GDM1 (cell line): ENCODE measurements at places on chromosomes 6 and 20.
A peak's percentile ranks its signal among the peaks of the same experiment; 100 is the strongest.

GRCh38 chr6:148855744-148856143 lies 108.9 kb downstream of the UST start:
- DNase-seq = no peak

DNA sequence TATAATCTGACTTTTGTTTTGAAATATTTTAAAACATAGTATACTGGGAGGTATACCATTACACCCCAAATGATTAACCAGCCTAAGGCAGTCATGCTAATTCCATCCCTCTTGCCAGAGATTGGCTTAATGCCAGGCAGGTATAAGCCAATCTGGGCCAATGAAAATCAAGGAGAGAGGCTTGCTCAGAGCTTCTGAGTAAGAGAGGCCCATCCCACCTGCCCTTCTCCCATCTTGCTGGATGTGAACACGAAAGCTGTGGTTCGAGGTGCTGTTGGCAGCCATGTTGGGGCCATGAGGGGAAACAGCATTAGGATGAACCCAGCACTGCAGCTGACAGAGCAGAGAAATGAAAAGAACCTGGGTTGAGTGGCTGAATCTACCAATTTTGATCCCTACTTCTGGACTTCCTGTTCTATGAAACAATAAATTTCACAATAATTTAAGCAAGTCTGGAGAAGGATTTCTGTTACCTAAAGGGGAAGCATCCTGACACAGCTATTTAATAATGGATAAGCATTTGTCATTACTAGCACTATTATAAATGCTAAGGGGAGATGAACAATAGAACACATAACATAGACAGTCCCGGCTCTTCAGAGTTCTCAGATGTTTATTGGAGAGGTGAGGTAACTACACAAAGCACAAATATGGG lies 152.3 kb downstream of the CDC5L start:
- DNase-seq = no peak

DNA sequence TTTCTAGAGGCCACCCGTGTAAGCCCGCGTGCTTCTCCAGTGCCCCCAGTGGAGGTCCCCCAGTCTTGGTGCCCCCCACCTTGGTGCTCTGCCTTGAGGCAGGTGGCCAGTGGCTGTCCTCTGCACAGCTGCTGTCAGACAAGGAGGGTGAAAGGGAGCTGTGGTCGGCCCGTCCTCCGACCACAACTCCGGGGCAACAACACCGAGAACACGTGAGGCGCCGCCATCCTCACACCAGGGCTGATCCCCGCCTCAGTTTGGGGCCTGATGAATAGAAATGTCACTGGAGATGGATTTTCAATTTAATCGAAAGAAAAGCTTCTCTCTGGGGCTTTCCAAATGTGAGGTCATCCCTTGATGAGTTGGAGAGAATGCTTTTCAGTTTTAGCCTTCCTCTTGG lies 304.6 kb downstream of the CDH4 start:
- DNase-seq = no peak

DNA sequence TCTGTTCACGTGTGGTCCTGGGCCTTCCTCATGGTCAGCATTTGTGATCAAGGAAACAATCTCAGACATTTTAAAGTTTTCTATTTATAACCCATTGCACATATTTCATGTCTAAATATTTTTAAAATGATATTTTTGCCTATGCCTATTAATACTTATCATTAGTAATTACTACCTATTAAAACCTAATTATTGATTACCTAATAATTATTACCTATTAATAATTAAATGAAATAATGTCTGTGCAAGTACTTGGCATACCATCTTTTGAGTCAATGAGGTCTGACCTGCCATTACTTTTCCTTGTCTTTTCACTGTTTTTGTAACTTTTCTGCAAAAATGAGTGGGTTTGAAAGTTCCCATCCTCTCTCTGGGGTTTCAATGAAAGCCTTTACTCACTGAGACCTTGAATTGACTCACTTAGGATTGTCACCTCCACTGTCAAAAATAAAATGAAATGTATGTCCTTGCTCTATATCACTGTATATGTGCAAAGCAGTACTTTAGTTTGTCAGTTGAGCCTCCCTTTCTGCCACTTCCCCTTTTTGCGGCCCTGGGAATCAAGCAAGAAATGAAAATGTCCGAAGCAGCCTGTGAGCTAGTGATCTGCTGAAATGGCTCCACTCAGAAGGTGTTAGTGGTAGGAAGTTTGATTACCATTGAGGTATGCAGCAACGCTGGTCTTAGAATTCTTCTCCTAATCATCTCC lies 87.8 kb downstream of the L3MBTL3 start:
- DNase-seq = peak; percentile 34

- no peak for DNase-seq
Observed at GRCh38 chr6:89024456-89024855, 56.1 kb upstream of the PNRC1 start.

GRCh38 chr6:130252527-130253237 lies 29.9 kb upstream of the SAMD3 start:
- DNase-seq = no peak

DNA sequence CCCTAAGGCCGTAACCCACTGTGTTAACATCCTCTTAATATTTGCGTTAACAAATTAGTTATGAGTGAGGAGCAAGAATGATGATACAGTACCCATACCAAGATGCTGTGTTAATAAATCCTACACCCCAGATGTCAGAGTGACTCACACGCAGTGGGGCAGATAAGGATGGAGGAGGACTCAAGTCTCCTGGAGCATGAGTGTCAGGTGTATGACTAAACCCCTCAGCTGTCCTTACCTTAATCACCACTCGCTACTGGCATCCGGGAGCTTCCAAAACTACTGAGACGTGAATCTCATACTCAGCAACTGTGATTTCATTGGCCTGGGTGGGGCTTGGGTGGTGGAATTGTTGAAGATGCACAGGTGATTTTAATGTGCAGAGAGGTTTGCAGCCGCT lies 131.3 kb upstream of the MTHFD1L start:
- no peak for DNase-seq

GRCh38 chr20:44431502-44432234 lies 44.0 kb upstream of the TTPAL start:
- no peak for DNase-seq

DNA sequence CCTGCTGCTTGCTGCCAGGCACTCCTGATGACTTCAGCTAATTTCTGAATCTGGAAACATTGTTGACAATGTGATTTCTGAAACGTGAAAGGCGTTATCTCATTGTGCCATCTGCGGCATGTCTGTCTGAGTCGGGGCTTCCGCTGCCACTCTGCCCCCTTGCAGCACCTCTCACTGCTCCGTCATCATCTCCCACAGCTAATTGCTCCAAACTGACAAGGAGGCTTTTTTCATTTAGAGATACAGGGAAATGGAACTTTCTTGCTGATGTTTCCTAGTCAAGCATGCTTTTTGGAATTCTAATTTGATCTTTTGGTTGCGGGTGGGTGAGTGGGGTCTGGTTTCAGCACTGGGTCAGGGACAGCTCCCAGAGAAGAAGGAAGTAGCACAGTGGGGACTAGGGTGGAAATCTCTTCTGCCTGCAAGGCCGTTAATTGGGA lies 233.5 kb downstream of the DHX35 start:
- no peak for DNase-seq

GRCh38 chr6:144944106-144944505 lies 659.0 kb downstream of the UTRN start:
- DNase-seq = no peak

DNA sequence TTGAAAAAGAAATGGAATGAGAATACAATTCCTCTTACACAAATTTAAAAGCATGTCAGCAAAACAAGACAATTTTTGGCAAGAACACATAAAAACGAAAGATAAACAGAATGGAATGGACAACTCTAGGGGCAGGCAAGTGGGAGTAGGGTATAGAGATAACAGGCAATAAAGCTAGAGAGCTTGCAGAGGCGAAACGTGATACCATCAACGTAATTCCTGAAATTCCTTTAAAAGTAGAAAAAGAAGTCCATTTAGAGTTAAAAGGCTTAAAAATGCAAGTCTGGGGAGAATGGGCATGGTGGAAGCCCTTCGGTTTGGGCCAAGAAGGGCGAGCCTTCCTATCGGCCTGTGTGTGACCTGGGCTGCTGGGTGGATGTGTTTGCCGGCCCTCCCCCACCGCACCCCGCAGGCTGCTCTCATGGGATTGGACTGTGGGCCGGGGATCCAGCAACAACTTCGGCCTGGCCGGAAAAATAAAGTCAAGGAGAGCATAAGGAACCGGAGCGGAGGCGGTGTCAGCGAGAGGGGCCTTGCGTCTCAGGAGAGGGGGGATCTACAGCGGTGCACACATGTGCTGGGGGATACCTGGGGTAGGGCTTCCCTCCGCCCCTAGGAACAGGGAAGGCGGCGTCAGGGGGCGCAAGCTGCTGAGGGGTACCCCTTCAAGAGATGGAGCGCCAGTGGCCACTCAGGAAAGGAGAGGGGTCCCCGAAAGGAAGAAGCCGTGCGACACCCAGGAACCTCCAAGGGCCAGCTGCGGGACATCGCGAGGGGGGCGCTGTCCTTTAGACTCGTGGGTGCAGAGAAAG lies 4.1 kb downstream of the TMEM239 start:
- DNase-seq = no peak

GRCh38 chr20:43752561-43753301 lies 25.9 kb upstream of the GTSF1L start:
- DNase-seq = peak; percentile 29

- no peak for DNase-seq
Observed at GRCh38 chr6:74587386-74587785, 618.5 kb downstream of the COL12A1 start.

DNA sequence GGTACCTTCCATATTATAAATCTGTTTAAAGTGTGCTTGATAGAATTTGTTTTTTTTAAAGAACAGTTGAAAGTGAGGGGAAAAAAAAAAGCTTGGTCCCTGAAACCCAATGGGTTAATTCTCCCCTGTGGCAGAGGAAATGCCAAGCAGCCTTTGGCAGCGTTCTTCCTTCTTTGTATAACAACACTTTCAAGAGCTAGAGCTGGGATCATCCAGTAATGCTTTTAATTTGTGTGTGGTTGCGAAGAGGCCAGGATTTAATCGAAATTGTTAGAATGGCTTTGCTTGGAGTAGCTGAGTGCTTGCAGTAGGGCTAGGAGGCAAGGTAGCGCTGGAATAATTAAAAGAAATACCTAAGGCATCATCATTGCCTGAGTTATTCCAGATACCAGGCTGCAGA lies 692.0 kb downstream of the DHX35 start:
- no peak for DNase-seq

- no peak for DNase-seq
Observed at GRCh38 chr6:41358503-41358902, 23.1 kb downstream of the NCR2 start.

DNA sequence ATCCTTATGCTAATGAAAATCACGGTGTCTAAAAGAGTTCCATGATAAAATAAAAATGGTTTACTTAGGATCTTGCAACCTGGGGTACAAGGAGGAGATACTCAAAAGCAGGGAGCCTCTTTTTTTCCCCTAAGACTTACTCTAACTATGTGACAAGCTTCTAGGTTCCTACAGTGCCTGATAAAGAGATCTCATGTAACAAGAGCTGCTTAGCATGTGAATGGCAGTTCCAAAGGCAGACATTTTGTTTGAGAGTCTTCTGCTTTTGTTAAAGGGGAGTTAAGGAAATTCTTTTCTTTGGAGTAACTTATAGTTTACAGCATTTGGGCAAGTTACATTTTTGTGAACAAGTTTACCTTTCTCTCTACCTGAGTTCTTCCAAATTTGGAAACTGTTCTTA lies 945.8 kb upstream of the ADGRB3 start:
- DNase-seq = no peak

DNA sequence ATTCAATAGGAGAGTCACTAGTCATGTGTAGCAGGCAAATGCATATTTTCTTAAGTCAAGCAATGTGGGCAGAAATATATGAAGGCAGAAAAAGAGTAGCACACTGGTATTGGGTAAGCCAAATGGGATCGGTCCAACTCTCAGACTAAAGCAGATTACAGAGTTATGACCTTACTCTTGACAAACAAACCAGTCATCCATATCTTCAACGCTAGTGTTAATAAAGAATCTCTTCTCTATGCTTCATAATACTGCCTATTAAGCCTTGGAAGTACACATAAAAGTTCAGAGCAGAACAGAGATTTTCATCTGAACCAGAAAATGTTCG lies 320.2 kb upstream of the JARID2 start:
- DNase-seq = no peak

GRCh38 chr6:139198529-139199288 lies 63.8 kb downstream of the HECA start:
- DNase-seq = no peak

DNA sequence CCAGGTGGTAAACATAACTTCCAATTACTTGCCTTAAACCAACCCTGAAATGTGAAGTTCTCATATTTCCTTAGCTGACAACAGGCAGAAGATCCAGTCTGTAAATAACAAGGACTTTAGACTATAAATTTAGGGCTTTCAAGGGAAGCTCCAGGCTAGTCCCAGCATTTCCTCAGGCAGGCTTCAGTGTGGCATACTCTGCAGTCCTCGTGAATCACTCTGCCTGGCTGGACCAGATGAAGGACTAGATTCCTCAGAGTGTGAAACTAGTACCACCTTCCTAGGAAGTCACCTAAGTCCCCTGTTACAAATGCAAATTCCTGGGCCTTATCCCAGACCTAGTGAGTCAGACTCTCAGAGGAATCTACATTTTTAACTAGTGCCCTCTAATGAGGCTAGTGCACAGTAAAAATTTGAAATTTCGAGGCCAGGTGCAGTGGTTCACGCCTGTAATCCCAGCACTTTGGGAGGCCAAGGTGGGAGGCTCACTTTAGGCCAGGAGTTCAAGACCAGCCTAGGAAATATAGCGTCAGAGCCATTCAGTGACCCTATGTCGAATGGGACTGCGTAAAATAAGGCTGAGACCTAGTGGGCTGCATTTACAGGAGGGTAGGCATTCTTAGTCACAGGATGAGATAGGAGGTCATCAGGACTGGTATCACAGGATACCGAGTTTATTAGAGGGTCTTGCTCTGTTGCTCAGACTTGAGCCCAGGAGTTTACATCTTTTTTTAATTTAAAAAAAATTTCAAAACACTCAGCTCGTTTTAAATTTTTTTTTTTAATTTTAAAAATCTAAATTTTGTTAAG lies 279.6 kb upstream of the JARID2 start:
- no peak for DNase-seq

DNA sequence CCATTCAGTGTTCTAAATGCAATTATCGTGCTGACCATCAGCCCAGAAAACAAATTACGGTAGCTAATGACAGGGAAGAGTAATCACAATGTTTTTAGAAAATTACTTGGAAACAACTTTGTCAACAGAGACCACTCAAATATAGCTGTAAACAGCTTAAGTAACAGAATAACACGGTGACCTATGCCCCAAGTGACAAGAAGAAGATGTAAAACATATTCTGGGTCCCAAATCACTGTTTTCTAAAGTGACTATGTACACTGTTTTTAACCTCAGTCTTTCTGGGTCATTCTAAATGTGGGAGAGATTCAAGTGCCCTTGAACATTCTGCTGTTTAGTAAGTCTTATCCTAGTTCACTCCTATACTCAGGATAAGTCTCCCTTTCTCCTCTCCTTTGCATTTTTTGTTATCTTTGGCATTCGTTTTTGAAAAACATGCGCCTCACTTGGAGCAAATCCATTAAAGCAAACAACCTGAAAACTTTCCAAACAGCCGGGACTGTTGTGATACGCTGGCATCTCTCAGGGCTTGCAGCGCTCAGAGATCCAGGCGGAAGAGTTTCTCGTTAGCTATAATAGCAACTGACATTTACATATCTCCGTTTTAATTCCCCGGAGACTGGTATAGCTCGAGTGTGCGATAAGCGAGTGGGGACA lies 114.5 kb upstream of the SOX4 start:
- DNase-seq = no peak
